IPS DF 6.9 (cell line): ENCODE measurements at places on chromosomes 2 and 18.

DNA sequence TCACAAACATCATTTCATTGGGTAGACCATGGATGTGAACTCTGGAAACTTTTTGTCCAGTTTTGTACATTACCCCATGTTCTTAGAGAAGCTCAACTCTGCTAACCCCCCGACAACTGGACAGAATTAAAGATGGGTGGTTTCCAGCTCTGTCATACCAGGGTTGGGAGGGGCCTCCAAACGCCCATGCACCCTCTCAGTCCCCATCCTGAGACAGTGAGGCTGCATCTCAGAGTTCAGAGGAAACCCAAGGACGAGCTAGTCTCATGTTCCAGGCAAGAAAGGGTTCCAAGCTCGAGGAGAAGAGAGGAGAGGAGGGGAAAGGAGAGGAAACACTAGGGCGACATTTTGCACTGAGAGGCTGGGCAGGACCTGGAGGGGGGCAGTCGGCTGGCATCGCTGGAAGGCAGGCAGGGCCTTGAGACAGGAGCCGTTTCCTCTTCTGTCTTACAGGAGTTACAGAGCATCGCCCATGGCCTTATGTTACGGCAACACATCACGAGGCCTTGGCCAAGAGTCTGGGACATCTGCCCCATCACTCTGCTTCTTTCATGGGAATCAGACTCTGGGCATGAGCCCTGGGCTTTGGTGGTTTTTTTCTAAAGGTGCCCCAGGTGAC, 16.4 kb downstream of the MAL start:
- DNase-seq, result no peak

- DNase-seq, result no peak
Measured at GRCh38 chr2:74834792-74835755, 1.1 kb downstream of the HK2 start.

GRCh38 chr2:69216535-69217332, 170.3 kb downstream of the GFPT1 start:
- no peak for DNase-seq

DNA sequence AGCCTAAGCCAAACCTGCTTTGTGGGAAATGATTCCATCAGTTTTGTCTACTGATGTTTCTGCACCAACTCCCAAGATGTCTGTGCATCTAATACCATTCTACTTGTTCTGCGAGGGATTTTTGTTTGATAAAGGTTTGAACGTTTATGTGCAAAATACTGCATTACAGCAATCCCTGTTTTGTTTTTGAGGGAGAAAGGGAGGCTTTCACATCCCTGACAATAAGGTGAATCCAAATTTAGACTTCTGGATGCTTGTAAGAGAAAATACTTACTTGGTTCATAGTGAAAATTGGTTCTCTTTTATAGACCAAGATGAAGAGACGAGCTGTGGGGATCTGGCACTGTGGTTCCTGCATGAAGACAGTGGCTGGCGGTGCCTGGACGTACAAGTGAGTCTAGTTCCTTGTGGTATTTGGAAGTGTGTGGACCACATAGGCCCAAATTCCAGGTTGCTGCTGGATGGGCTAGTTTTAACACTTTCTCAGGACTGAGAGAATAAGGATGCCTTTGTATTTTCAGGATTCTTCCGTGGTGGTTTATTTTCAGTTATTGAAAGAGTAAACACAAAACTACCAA, 1.1 kb downstream of the RPL37A start:
- no peak for DNase-seq

GRCh38 chr2:236887531-236887930, 198.2 kb upstream of the COPS8 start:
- no peak for DNase-seq

DNA sequence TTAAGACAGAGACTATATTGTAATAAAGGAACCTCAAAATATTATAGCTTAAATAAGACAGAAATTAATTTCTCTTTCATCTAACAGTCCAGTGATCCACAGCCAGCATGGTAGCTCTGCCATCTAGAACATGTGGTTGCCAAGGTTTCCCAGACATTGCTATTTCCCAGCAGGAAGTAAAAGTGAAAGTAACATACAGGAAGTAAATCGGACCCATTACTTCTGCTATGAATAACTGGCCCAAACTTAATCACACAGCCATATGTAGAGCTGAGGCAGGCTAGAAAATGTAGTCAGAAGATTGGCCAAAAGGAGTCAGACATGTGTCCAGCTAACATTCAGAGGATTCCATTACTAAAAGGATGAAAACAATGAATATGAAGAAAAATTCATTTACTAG, 71.0 kb downstream of the NOL4 start:
- DNase-seq, result no peak

- DNase-seq, result no peak
Measured at GRCh38 chr18:35060122-35060815, 19.1 kb downstream of the MAPRE2 start.

DNA sequence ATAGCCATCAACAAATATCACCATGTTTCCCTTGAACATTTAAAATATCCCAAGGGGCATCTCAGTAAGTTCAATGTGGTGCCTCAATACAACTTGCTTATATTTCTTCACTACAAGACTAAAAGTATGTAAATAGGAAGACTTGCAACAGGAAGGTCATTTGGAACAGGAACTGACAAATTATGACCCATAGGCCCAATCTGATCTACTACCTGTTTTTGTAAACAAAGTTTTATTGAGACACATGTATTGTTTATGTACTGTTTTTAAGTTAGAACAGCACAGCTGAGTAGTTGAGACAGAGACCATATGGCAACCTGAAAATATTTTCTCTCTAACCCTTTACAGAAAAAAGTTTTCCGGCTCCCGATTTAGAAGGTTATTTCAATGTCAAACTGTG, 154.8 kb upstream of the TFPI start:
- no peak for DNase-seq

- no peak for DNase-seq
Measured at GRCh38 chr18:31575515-31576257, 16.0 kb upstream of the TTR start.

- no peak for DNase-seq
Measured at GRCh38 chr2:157784169-157784822, 91.8 kb downstream of the ACVR1 start.

DNA sequence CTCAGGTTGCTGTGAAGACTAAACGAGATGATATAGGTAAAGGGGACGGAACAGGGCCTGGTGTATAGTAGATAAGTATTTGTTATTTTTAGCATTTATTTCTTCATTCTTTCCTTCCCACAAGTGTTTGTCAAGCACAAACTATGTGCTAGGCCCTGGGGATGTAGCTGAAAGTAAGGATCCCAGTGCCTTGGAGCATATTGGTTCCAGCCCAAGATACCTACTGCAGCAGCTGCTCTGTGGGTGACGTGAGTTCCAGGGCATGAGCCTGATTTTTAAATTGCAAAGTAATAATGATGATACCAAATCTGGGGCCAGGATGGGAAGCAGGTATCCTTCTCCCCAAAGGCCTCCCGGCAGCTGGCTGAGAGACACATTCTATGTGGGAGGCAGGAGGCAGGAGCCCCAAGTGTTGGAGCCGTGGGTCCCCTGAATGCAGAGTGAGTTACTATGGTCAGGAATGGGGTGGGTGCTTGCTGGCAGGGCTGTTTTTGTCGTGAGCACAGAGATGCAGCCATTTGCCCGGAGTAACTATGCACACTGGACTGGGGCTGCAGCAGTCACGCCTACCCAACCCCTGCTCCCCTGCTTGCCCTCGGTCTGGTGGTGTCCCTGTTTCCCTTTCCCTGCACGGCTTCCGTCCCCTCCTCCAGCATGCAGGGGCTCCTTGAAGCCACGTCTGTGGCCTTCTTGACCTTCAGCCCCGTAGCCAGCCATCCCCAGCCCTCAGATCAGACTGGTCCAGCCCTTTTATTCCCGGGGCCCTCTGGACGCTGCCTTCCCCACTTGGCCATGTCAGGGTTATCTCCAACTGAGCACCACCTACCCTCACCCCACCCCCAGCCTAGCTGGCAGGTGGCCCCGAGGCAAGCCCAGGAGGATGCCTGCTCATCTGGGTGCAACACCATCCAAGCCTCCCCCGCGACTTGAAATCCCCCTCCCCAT, 52.4 kb downstream of the INHBB start:
- DNase-seq, result no peak

DNA sequence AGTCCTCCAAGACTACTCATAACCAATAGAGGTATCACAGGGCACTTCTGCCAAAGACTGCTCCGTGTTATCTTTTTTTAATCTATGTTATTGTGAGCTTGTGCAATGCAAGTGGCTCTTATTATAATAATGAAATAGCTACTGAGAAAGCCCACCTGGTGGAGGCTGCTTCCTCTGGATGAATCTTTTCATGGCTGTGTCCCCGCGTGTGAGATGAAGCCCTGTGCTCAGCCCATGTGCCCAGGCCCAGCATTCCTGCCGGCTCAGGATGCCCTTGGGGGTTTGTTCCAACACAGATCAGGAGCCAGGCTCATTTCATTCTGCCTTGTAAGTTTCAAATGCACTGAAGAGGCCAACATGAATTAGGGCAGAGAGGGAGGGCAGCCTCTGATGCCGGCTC, 18.7 kb downstream of the APCDD1 start:
- DNase-seq, result no peak

- no peak for DNase-seq
Measured at GRCh38 chr2:72619626-72620025, 206.2 kb downstream of the EXOC6B start.

GRCh38 chr2:150812664-150813367, 325.3 kb upstream of the RND3 start:
- DNase-seq, result no peak

- DNase-seq, result no peak
Measured at GRCh38 chr2:232521959-232522622, 1.9 kb downstream of the PRSS56 start.

DNA sequence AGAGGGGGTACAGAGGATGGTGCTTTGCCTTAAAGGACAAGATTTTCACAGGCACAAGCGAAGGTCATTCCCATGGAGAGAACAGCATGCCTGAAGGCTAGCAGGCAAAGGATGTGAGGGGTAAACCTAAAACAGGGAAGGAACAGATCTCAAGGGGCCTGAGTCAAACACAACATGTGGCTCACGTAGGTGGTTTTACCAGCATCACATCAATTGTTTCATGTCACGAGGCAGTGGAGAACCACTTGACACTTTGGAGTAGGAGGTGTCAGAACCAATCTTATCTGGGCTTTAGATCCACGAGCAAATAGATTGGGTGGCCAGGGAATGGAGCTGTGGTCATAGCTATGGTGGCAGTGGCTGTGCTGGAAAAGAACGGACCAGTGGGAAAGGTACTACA, 8.4 kb downstream of the COX5B start:
- DNase-seq, result no peak

- DNase-seq, result no peak
Measured at GRCh38 chr2:83972128-83972527, 487.0 kb downstream of the SUCLG1 start.

DNA sequence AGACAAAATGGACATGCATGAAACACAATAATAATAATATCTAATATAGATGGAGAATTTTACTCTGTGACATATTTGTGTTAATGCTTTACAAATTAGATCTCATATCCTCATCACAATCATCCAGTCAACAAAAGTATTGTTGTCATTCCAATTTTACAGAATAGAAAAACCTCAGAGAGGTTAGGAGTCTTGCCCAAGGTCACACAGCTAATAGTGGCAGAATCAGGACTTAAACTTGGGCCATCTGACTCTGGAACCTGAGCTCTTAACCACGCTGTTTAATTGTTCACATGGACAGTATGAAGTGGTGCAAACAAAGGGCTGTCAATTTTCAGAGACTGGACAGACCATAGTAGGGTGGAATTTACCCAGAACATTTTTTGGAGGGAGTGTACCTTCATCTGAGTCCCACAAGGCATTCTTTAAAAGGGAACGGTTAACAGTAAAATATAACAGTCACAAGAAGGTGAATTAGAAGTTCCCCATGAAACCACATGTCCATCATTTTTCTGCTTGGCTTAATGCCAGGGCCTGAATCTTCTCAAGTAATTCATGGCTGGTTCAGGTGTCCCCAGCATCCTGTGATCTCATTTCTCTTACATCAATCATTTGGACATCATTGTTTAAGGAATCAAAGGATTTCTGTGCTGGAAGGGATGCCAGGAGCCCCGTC, 35.4 kb upstream of the CCDC93 start:
- DNase-seq, result no peak

GRCh38 chr2:187206471-187206870, 241.6 kb downstream of the CALCRL start:
- DNase-seq, result no peak

GRCh38 chr2:172100080-172100934, 2.4 kb downstream of the DLX2 start:
- DNase-seq, result no peak

GRCh38 chr2:132703396-132703795, 33.4 kb upstream of the LYPD1 start:
- no peak for DNase-seq

DNA sequence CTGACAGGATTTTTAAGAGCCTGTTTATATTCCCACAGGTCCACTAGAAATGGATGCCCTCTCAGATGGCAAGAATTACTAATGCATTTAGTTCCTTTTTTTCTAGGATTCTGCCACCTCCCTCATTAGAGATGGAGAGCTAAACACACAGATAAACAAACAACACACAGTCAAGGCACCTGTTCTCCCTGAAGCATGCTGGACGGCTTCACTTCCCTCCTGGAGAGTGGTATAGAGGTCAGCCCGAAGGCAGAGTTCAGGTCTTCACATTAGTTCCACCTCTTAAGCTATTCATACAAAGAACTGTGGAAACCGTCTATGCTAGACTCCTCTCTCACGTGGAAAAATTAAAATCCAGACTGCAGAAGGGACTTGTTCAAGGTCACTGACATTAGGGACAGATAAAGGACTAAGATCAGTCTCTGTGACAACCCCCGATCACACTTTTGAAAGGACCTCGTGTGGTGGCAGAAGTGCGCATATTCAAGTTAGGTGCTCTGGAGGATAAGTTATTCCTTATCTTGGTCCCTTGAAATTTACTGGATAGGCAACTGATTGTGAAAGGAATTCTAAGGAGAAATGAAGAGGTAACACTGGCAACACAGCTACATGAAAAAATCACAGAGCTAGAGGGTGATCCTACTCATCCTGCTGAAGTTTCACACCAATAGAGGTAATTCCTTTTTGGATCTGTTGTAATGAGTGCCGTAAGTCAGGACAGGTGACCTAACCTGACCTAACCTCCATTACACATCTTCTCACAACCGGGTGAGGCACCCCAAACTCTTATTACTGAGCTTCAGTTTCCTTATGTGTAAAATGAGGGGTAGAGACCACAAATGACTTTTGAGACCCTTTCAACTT, 75.1 kb downstream of the SPRED2 start:
- DNase-seq, result no peak

- no peak for DNase-seq
Measured at GRCh38 chr18:25896178-25896780, 194.1 kb downstream of the SS18 start.

DNA sequence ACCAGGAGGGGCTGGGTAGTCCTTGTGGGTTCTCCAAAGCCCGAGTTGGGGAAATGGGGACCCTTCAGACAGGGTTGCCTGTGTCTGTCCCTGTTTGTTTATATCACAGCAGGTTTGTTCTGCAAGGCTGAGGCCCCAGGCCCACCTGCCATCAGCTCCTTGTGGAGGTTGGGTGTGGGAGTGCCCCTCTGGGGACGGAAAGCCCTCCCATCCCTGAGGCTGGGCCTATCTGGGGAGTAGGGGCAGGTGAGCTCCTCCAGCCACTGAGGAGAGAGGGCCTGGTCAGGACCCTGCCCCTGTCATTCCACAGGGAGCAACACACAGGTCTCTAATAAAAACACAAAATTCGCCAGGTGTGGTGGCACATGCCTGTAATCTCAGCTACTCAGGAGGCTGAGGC, 23.3 kb upstream of the EFHD1 start:
- no peak for DNase-seq
